ENCODE measurements at places on chromosomes 3 and 15.

GRCh38 chr3:141905129-141905528 lies 28.7 kb downstream of the ATP1B3 start:
- DNase-seq, result no peak

GRCh38 chr3:26105261-26105660 lies 315.4 kb downstream of the OXSM start:
- no peak for DNase-seq

- no peak for DNase-seq
Measured at GRCh38 chr3:35648347-35648746, 9.0 kb downstream of the ARPP21 start.

GRCh38 chr3:101638261-101638745 lies 38.6 kb downstream of the ZBTB11 start:
- DNase-seq, result no peak

- DNase-seq, result no peak
Measured at GRCh38 chr3:141356046-141356445, 12.3 kb upstream of the ZBTB38 start.

DNA sequence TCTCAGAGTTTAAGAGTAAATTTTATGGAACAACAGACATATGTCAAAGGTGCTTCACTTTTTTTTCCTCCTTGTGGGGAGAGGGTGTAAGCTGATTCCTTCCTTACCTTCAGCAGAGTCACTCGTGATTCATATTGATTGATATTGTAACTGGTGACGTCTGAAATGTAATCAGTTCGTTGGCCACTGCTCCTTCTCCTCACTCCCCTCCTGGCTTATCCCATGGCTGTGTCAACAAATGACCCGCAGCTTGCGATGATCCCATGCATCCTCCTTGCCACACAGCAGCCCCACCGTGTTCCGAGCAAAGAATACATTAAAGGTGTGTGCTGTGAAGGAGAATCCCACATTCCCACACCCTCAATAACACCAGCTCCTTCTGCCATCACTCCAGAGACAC lies 7.3 kb downstream of the MGLL start:
- DNase-seq, result no peak
